ENCODE measurements at places on chromosomes 3 and 15.

GRCh38 chr3:110521019-110521418 lies 550.6 kb upstream of the NECTIN3 start:
- DNase-seq, result peak; percentile 92

GRCh38 chr3:16697443-16698147 lies 92.4 kb upstream of the DAZL start:
- no peak for DNase-seq

DNA sequence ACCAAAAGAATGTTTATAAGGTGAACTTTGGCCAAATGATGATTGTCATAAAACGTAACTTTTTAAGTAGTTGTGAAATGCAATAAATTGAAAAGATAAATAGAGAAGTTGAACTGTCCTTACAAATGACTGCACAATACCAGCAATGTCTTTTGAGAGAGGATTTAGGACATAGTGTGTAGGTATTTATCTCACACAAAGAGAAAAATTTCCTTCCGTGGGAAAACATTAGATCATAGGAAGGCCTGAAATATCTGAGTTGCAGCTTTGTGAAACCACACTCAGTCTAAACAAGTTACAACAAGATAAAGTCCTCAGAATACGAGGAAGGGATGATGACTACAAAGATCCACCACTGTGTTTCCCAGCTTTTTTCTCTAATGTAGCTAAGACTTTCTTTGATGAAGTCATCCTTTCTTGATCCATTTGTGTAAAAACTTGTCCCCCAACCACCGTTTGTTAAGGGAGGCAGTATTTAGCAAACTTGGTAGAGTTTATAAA lies 16.0 kb downstream of the ROBO2 start:
- DNase-seq, result peak; percentile 95

DNA sequence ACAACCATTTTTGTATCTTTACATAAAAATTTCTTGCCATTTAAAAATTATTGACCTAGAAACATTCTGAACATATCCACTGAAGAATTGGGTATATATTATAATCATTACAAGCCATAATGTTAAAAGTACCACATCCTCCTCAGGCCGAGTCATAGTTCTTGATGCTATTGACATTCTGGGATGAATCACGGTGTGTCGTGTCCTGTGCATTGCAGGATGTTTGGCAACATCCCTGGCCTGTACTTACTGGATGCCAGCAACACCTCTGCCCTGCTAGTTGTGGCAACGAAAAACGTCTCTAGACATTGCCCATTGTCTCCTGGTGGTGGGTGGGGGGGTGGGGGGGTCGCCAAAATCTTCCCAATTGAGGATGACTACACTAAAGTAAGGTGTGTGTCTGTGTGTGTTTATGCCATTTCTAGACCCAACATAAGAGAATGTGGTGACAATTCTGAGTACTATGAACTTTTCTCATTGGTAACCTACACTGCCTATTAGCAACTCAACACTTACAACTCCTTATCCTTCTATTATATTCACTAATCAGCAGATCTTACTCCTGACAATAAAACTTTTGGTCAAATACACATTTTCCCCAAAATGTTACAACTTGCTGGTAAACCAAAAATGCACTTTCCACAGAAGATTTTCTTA lies 471.6 kb downstream of the FOXP1 start:
- DNase-seq, result peak; percentile 77

Measured in foreskin keratinocyte (primary cell).